GM12891 (cell line): ENCODE measurements at places on chromosomes 3 and 15.

DNA sequence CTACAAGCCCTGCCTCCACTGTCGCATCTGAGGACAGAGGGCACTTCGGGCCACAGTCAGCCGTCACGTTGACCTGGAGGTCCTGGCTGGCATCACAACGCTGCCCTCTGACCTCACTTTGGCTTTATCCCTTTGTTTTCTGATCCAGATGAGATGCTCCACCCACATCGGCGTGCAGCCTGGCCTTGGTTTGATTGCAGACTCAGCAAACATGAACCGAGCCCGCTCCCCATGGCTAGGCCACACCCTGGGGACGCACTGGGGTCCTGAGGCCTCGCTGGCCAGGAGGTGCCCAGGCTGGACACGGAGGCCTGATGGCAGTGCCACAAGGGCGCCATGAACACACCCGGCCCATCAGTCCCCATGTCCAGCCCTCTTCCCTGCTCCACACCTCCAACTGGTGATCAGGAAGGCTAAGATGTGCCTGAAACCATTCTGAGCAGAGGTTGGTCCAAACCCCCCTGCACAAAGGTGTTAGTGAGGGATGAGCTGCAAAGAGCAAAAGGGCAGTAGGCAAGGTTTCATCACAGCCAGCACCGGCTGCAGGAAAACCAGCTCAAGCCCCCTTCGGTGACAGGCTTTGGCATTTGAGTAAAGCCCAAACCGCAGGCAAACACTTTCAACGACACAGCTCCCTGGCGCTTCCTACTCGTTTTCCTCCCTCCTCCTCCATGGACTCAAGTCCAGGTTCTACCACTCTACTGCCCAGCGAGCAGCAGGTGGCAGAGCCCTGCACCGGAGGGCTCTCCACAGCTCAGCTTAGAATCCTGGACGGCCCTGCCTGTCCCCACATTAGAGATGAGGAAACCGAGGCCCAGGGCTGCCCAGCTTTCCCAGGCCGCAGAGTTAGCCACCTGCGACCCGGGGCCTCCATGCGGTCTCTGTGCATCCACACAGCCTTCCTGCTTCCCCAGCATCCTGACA lies 165.8 kb downstream of the NUP210 start:
- no peak for DNase-seq

DNA sequence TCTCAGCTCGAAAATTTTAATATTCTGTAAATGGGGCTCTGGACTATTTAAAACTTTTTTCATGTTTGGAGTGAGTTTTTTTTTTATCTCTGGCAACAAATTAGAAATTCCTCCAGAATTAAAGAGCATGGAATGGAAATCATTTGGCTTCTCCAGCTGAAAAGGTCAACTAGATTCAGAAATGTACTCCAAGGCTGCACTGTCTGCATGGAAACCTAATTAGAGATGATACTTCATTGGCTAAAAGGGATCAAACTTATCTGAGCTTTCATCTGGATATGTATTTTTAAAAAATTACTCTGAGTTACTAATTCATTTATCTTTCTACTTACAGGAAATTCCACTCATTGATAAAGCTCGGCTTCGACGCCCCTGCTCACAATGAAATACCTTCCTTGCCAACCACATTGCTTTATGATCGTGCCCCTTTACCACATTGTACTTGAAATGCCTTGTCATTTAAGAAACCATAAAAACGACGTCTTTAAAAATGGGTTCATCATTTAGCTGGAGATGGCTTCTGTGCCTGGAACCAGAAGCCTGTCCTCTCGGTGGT lies 285.5 kb upstream of the ICE2 start:
- no peak for DNase-seq

DNA sequence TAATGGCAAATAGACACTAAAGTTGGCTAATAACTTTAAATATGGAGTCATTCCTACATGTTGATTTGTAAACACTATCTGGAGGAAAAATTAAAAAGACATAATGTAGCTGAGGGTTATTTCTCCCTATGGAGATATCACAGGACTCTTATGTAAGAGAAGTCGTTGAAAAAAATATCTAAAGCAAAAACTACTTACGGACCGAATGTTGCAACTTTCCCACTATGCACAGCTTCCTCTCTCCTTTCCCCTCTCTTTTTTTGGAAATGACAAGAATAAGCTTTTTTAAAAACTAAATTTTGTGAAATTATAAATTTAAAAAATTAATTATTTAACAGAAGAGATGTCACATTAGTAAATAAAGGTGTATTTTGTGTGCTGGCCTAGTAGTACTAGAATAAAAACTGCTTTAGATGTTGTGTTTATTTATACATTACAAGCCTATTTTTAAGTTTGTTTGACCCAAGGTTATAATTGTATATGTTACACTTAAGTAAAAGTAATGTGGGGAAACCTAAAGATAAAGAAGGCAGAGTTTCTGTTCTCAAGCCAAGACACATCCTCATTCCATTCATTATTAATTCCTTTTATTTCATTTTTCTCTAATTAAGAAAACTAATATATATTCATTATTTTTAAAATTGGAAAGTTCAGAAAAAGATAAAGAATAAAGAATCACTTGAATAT lies 20.7 kb upstream of the PPARG start:
- no peak for DNase-seq

DNA sequence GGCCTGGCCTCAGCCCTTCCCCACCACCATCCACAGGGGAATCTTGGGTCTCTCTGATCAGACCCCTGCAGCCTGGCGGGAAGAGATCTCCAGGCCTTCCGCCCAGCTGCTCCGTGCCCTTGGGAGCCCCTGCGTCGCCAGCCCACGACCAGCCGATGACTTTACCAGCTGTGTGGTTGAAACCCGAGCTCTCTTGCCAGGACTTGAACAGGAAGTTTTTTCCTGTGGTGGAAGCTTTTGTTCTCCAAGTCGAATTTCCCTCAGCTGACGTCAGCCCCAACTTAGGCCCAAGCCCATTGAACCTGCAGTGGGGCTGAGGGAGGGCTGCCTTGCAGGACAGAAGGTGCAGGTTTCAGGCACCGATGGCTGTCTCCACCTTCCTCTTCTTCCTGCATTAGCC lies 51.7 kb upstream of the SMAD3 start:
- DNase-seq = no peak

GRCh38 chr3:194254040-194254439 lies 97.1 kb downstream of the CPN2 start:
- DNase-seq = no peak

DNA sequence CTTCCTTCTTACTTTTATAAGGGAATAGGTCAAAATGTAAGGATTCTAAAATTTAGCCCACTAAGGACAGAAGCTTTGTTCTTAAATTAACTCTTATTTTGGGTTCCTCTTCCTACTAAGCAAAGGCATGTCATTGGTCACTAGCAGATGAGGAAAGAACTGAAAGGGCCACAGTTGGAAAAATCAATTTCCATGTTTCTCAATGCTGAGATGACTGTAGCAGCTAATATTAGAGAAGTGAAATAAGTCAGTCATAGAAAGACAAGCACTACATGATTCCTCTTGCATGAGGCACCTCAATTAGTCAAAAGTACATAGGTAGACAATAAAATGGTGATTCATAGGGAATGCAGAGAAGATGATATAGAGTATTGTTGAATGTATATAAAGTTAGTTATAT lies 353.7 kb downstream of the RSL24D1 start:
- no peak for DNase-seq

DNA sequence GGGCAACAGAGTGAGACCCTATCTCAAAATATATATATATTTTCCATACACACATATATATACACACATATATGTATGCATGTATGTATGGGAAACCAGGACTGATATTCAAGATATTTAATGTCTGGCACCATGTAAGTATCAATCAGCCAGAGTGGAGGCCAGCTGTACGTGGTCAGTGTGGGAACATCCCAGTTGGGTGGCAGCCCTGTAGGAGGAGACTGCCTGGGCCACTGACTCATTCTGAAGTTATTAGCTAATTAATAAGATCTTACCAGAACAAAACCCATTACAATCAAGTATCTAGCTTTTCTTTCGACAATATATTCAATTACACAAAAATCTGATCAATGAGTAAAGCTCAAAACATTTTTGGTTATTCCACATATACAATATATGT lies 85.1 kb upstream of the OCA2 start:
- DNase-seq = no peak

GRCh38 chr3:43689766-43690399 lies 855 bp upstream of the ABHD5 start:
- DNase-seq = no peak

- DNase-seq = no peak
These were observed 24.4 kb downstream of the RLBP1 start for GRCh38 chr15:89196994-89197393.

- DNase-seq = no peak
These were observed 453.1 kb downstream of the EPHA3 start for GRCh38 chr3:89560568-89560967.

GRCh38 chr3:31947671-31948091 lies 33.4 kb downstream of the OSBPL10 start:
- no peak for DNase-seq

DNA sequence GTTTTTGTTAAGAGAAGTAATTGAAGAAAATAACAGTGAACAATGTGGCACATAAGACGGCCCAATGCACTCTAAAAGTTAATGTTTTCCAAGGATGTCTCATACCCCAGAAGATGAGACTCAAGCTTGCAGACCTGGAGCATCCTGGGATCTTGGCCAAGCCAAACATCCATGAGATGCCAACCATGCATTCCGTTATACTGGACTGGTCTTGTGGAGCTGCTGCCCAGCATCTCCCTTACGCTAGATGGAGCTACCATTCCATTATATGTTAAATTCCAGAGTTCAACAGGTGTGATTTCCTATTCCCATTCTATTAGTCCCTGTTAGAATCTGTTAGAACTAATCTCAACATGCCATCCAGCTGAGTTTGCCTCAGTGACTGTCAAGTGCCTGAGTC lies 181.8 kb downstream of the PDCD6IP start:
- no peak for DNase-seq

DNA sequence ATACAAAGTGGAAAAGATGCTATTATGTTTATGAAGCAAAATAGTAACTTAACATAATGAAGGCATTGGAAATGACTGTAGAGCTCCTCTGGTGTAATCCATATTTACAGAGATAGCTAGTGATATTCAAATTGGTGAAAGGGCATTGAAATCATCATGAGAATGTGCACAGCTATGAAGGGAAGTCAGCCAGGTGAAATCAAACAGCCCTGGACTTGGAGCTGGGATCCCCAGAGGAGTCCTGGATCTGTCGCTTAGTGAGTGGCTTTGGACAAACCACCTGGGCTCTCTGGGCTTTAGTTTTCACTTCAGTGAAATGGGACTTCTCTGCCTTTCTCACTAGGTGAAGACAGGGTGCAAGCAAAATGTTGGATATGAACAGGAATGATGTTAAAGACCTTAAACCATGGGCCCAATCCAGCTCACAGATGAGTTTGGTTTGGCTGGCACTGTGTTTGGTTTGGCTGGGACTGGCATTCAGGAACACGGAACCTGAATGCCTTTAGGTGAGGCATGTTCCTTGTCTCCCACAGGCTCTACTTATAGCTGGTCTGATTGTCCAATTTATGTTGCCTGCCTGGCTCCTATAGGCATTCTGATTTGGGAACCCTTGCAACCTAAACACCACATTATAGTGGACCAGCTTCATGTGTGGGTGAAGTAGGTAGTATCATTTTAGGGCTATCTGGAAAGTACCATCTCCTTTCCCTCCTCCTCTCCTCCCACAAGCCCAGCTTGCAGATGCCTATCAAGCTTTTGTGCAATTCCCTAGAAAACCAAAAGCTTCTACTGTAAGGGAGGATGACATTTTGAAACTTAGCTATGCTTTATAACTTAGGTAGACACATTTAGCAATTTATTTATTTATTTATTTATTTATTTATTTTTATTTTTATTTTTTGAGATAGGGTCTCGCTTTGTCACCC lies 110.6 kb upstream of the TNFAIP8L3 start:
- DNase-seq = no peak

DNA sequence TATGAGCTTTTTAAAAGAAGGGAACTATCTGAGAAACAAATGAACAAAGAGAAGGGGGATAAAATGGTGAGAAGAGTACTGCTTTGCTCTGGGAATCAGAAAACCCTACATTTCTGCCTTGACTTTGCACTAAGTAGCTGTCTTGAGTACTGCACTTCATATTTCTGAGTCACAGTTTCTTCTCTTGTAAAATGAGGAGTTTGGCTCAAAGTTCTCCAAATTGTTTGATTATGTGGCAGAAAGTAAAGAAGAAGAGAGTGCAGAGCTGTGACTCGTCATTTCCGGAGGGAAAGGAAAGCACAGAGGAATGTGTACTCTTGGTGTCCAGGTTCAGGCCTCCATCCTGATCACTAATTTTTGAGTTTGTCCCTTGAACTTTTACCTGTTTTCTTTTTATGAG lies 54.7 kb downstream of the TP63 start:
- no peak for DNase-seq

DNA sequence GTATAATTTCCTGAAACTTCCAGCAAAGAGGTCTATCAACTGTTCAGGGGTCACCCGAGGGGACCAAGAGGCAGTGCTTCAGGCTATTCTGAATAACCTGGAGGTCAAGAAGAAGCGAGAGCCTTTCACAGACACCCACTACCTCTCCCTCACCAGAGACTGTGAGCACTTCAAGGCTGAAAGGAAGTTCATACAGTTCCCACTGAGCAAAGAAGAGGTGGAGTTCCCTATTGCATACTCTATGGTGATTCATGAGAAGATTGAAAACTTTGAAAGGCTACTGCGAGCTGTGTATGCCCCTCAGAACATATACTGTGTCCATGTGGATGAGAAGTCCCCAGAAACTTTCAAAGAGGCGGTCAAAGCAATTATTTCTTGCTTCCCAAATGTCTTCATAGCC lies 6.8 kb downstream of the GCNT3 start:
- DNase-seq = no peak

DNA sequence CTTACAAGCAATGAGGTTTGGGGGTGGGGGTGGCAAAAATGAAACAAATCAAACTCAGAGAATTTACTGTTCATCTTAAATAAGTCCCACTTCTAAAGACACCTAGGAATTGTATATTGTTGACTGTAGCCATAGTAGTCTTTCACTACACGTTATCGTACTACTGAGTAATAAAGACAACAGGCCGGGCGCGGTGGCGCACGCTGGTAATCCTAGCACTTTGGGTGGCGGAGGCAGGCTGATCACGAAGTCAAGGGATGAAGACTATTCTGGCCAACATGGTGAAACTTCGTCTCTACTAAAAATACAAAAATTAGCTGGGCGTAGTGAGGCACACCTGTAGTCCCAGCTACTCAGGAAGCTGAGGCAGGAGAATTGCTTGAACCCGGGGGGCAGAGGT lies 231.6 kb downstream of the CTNNB1 start:
- DNase-seq = no peak

GRCh38 chr3:132382267-132382666 lies 35.0 kb upstream of the DNAJC13 start:
- DNase-seq = no peak

DNA sequence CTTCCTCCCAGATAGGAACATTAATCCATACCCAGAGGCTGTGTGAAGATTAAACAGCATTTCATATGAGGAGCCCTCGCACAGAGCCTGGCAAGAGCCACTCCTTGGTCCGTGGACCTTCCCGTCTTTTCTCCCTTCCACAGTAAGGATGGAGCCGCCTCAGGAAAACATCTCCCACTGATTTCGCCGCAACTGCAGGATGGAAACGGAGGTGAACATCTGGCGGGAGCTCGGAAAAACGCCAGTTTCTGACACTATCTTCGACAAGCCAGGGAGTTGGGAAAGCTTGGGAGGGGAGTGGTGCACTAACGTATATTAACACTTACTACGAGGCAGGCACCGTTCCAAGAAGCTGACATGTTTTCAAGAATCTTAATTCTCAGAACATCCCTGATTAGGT lies 157.9 kb downstream of the XXYLT1 start:
- no peak for DNase-seq

GRCh38 chr3:61645148-61645547 lies 83.8 kb downstream of the PTPRG start:
- no peak for DNase-seq

GRCh38 chr3:127524296-127524896 lies 66.1 kb downstream of the TPRA1 start:
- DNase-seq = no peak
